ENCODE measurements at places on chromosomes 7 and 10.
A peak's percentile ranks its signal among the peaks of the same experiment; 100 is the strongest.

DNA sequence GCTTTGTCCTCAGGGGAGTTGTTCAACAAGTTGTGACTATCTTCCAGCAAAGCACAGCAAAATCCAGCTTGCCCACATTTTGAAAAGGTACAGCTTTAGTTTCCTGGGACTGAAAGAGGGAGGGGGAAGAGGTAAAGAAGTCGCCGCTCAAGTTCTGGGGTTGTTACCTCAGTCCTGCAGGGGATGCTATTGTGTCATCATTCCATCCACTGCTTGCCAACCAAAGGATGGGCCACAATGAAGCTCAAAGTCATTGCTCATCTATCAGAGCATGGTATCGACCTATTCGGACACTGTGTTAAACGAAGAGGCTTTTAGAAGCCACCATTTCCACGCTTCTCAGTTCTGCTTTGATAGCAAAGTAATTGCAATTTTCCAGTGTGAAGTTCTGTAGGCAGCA lies 34.3 kb downstream of the NPY start:
- DNase-seq = no peak

GRCh38 chr7:24979863-24980533 lies at the start of gene OSBPL3:
Gene OSBPL3, minus strand, starts transcription at chr7:24980178. Its CDS starts 87,706 bp downstream, at chr7:24892472.
- DNase-seq = peak; percentile 97

- no peak for DNase-seq
Observed at GRCh38 chr10:70838270-70838805, 22.6 kb downstream of the SGPL1 start.

- no peak for DNase-seq
Observed at GRCh38 chr7:36984041-36984521, 259.8 kb upstream of the AOAH start.

DNA sequence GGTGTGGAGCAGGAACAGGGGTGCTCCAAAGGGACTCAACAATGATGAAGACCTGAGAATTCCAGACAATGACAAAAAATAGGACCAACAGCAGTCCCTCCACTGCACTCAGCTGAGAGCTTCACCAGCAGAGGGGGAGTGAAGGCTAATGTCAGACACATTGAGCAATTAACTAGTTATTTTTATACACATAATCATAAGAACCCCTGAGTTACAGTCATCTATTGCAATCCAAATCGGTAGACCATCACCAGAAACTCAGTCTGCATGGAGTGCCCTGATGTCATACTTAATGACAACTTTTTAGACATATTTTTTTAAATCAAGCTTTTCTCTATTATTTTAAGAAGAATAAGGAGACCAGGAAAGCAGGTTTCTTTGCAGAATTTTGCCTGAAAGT lies 30.6 kb upstream of the IKZF1 start:
- no peak for DNase-seq

DNA sequence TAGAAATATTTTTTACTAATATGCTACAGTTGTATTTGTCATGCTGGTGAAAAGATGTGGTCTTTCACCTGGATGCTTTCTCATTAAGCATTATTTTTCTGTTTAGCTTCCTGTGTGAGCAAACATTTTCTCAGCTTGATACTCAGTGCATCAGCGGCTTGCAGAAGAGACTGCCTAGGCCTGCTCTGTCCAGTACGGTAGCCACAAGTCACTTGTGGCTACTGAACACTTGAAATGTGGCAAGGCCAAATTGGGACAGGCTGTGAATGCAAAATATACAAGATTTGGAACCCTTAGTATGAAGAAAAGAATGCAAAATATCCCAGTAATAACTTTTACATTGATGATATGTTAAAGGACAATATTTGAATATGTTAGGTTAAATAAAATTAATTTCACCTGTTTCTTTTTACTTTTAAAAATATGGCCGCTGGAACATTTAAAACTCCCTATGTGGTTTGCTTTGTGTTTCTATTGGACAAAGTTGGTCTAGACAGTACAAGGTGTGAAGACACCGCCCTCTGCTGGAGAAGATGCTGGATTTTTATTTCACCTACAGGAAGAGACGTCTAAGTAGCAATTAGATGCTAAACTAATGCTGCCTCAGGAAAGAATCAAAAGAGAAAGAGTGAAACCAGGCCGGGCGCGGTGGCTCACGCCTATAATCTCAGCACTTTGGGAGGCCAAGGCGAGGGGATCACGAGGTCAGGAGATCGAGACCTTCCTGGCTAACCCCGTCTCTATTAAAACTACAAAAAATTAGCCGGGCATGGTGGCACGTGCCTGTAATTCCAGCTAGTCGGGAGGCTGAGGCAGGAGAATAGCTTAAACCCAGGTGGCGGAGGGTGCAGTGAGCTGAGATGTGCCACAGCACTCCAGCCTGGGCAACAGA lies 5.3 kb downstream of the SRGN start:
- peak; percentile 76 for DNase-seq

GRCh38 chr10:71873582-71874211 lies 22.6 kb upstream of the PSAP start:
- DNase-seq = no peak

DNA sequence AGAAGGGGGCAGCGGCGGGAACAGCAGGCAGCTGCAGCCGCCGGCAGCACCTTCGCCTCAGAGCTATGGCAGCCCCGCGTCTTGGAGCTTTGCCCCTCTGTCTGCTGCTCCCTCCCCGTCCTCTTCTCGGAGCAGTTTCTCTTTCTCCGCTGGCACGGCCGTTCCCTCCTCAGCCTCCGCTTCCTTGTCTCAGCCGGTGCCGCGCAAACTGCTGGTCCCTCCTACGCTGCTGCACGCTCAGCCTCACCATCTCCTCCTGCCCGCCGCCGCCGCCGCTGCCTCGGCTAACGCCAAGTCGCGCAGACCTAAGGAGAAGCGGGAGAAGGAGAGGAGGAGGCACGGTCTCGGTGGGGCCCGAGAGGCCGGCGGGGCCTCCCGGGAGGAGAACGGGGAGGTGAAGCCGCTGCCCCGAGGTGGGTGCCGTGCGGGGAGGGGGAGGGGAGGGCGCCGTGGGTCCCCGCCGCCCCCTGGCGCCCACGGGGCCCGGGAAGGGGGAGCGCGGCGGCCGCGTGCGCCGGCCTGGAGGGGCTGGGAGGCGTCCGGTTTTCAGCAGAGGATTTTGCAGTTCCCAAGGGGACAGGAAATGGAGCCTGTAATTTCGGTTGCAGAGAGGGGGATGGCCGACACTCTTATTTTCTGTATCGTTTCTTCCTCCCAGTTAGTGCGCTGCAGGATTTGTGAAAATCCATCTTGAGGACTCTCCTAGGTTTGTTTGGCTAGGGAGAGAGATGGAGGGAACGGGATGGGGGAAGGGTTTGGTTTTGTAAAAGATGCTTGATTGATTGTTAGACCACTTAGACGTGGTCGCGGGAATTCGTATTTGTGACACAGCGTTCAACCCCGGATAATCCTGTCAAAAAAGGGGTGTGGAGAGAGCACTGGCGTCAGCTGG lies 630 bp downstream of the RSBN1L start:
- peak; percentile 65 for DNase-seq

GRCh38 chr10:26391701-26392695 lies 46.1 kb upstream of the APBB1IP start:
- no peak for DNase-seq

- no peak for DNase-seq
Observed at GRCh38 chr10:34358729-34359434, 456.2 kb downstream of the PARD3 start.

DNA sequence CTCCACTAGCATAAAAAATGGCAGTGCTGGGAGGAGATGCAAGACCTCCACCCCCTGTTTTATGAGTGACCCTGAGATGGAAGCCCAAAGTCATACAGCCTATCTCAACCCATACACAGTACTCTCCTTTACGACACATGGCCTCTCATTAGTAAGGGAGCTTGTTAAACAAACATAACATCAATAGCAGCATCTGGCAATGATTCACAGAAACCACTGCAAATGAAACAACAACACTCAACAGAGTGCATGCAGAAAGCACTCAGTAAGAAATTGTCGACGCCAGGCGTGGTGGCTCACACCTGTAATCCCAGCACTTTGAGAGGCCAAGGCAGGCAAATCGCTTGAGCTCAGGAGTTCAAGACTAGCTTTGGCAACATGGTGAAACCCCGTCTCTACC lies 27.5 kb upstream of the FIGNL1 start:
- no peak for DNase-seq

DNA sequence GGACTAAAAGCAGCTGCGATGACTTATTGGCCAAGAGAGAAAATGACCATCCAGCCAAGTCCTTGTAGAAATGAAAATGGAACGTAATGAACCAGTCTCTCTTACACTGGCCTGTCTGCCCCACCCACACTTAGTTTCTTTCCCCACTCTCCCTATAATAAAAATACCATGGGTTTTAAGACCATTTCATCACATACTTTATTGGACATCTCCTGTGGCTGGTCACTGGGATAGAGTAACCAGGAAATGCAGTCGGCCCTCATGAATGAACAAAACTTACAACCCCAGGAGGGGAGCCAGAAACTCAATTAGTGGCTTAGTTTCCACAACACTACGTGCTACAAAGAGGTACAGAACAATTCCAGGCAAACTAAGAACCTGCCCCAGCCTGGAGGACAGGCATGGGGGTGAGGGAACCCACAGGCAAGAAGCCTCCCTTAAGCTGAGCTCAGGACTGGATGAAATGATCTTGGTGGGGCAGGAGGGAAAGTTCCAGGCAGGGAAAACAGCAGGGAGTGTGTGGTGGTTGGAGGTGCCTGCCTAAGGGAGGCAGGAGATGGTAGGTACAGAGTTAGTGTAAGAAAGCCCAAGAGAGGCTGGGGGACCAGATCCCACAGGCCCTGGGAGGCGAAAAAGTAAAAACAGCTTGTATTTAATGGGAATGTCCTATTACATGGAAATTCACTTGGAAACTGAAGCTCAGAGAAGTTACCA lies 29.6 kb downstream of the MKI67 start:
- no peak for DNase-seq

- no peak for DNase-seq
Observed at GRCh38 chr10:70355051-70356021, 27.1 kb downstream of the LRRC20 start.

DNA sequence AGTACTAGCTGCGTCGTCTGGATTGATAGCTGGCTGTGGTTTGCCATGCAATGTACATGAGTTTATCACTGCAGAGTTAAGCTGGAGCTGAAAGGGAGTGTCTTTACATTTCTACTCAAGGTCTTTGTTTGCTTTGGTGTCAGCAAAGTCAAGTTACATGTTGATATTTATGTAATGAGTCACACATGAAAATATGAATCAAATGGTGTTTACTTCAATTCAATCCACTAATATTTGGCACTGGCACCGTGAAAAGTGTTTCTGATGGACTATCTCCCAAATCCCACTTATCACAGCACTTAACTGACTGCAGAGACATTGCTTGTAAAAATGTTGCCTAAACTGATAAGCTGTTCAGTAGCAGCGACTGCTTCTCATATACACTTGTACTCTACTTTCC lies 395.9 kb downstream of the TFEC start:
- DNase-seq = no peak

GRCh38 chr10:128530301-128530700 lies 404.1 kb upstream of the MKI67 start:
- DNase-seq = no peak

DNA sequence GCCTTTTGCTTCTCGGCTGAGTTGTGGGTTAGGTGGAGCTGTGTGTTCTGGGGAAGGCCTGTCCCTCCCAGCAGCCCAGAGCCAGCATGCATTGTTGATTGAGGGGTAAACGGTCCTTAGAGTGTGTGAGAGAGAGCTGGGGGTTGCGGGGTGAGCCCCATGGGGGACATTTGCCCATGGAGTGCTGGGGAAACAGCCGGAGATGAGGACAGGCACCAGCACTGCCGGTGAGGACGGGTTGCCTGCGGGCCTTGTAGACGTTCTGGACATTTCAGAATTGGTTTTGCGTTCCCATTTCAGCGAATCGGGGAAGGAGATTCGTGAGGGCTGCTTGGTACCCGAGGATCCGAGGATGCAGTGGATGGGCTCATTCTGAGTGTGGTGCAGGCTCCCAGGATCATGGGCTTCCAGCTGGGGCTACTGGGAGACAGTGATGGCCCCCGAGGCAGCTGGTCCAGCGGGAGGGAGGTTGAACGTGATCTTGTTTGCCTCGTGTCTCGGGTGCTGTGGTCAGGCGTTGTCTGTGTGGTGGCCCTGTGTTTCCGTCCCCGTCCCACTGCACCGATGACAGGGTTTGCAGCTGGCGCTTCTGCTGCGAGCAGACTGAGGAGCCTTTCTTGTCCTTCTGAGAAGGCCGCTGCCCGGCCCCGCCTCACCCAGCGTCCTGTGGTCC lies 113.9 kb downstream of the CYTH3 start:
- no peak for DNase-seq

- DNase-seq = no peak
Observed at GRCh38 chr10:8639486-8640185, 585.1 kb downstream of the GATA3 start.

DNA sequence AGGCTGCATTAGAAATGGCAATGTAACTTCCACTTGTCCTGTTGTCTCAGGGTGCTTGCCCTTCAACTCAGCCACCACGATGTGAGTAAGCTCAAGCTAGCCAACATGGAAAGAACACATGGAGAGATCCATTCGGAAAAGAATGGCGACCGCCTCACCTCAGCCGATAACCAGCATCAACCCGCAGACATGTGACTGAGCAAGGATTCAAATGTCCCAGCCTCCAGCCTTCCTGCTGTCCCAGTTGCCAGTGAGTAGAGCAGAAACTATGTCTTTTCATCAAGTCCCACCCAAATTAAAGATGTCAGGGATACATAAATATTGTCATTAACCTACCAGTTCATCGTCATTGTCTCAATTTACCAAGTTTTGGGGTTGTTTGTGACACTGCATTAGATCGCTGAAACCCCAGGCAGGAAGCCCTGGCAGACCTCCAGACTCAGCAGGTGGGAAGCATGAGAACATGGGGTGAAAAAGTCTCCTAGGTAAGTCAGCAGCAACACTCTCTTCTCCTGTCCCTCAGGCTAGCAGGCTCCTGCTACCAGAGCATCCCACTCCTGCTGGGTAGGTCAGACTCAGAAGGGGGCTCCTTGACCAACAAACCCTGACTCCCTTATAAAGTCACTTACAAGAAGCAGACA lies 67.0 kb downstream of the OSBPL3 start:
- no peak for DNase-seq

DNA sequence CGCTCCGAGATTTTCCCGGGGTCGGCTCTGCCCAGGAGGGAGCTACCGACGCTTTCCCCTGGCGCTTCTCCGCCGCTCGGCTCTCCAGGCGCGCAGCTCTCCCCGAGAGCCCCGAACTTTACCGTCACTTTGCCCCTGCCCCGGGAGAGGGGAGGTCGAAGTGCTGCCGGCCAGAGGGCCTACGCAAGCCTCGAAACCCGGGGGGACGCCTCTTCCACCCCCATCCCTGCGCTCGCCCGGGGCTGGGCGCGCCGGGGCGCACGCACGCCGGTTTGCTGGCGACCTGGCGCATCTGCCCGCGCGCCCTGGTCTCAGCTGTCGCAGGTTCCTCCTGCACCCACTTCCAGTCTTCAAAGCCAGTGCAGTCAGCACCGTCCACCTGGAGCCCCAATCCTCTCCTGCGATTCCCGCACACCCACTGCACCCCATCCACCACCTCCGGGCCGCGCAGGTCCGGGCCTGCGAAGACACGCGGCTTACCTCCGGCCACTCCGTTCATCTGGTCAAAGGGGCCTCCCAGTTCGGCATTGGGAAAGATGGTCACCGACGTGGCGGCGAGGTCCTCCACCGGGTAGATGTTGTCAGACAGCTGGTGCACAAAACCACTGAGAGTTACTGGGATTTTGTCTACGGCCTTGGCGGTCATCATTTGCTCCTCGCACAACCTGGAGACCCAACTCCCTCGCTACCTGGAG lies 638 bp downstream of the EGR2 start:
- DNase-seq = no peak
